ENCODE measurements at places on chromosomes 16 and 17. TPM values are rescaled to one million over a fixed set of nuclear protein-coding genes. Genes with fewer than 3 reads are reported as not detected.

The ZP2 gene
- not detected for total RNA-seq

DNA sequence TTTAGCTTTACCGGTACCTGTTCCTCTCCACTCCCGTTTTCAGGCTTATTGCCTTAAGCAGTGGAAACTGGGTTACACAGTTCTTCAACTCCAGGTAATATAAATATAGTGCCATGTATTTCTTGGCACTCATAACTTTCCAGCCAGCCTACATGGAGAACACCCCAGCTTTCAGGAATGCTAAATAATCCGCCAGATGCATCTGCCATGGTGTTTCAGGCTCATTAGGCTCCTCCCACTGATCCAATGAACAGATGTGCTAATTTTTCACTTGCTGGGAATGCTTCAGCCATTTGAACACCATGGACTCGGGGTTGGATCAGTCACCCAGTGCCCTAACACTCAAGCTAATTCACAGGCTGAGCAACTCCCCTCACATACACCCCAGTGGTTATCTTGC, 4.6 kb downstream of the ANKFN1 start:
- H3K36me3 ChIP-seq = no peaks in the 10 kb centered on the region
- no peaks in the 10 kb centered on the region for H3K4me1 ChIP-seq
- no peak overlapping the region for H3K4me3 ChIP-seq
- no peak for DNase-seq
- no peaks in the 10 kb centered on the region for H3K27me3 ChIP-seq

The USP6 gene
- 0.19 TPM for total RNA-seq

DNA sequence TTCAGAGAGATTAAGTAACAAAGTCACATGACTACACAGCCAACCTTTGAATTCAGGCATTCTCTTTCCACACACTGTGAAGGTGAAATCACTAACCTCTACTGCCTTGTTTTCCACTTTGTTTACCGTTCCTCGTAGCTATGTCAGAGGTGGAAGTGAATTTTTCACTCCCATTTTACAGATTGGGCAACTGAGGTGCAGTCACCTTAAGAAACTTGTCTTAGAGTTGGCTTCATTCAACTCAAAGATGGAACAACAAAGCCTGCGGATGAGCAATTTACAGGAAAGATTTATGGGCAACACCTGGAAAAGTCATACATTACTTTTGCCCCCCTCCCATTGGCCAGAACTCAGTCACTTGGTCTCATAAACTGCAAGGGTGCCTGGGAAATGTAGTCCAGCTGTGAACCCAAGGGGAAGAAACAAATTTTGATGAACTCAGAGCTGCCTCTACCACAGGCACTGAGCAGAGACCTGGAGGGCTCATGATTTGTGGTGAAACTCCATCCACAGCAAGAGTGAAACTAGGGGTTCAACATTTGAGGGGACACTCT, 784.6 kb upstream of the EEF2KMT start:
- H3K27me3 ChIP-seq = no peaks in the 10 kb centered on the region
- DNase-seq = no peak
- no peaks in the 10 kb centered on the region for H3K4me1 ChIP-seq
- H3K27ac ChIP-seq = no peak overlapping the region

DNA sequence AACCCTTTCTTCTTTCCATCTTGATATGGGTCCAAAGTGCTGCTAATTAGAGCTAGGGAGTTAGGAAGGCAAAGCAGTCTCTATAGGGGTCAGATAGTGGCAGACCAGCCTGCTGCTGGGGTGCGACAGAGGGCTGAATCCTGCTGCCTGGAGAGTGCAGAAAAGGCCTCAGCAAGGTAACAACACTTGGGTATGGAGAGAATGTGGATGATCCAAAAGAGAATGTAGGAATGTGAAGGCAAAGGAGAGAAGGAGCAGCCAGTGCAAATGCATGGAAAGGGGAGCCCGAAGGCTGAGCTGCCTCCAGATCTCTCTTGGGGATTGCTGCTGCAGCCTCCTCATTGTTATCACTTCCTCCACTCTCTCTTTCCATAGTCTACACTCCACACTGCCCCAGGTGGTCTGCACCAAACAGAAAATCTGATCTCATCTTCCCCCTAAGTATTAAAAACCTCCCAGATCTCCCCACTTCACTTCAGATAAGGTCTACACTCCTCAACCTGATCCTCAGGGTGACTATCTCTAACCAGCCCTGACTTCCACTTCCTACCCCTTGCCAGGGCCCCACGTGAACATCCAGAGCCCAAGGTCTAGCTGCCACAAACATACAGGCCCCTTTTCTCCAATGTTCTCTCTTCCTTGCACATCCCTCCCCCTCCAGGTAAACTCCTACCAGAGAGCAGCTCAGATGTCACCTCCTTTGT, 28.8 kb downstream of the TOM1L2 start:
- no peaks in the 10 kb centered on the region for H3K36me3 ChIP-seq
- H3K27me3 ChIP-seq = no peaks in the 10 kb centered on the region
- DNase-seq = no peak

DNA sequence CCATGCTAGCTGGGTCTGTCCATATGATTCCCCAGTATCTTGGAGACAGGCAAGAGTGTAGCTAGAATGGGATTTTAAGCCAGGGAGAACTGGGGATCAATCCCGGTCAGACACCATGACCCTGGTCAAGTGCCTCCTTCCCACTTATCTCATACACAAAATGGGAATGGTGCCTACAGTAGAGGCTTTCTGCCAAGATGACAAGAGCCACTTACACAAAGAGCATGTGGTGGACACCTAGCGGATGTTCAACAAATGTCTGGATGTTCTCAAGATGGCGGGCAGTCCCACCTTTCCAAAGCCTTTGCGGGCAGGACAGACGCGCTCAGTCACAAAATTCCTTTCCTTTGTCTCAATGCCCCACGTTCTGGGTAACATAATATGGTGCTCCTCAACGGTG, 57.3 kb downstream of the MAF start:
- no peak overlapping the region for H3K27ac ChIP-seq
- DNase-seq = no peak
- H3K4me3 ChIP-seq = no peak overlapping the region
- no peaks in the 10 kb centered on the region for H3K4me1 ChIP-seq

DNA sequence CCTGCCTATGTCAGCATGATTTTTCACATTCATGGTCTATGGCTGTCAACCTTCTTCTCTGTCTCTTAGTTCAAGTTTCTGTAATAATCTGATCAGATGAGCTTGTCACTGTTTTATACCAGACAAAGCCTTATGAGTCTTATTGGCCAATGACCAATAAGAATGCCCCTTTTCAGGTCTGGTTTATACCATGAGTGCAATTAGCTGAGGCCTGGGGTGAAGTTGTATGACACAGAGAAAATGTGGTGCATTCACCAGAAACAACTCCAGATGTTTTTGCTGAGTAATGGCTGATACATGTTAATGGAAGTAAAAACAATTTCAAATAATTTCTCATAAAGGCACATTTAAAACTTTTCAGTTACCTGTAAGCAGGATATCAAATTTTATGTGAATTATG, 218.6 kb upstream of the CDH8 start:
- DNase-seq = no peak
- H3K4me1 ChIP-seq = no peaks in the 10 kb centered on the region
- no peaks in the 10 kb centered on the region for H3K27me3 ChIP-seq
- no peaks in the 10 kb centered on the region for H3K36me3 ChIP-seq

The ZSCAN10 gene
- total RNA-seq = not detected

GRCh38 chr17:64275016-64275415, 12.0 kb upstream of the TEX2 start:
- no peaks in the 10 kb centered on the region for H3K27me3 ChIP-seq
- no peak for DNase-seq
- H3K4me3 ChIP-seq = no peak overlapping the region
- no peaks in the 10 kb centered on the region for H3K4me1 ChIP-seq
- H3K36me3 ChIP-seq = no peaks in the 10 kb centered on the region
- no peak overlapping the region for H3K27ac ChIP-seq

GRCh38 chr17:36506249-36506826, 19.9 kb downstream of the ZNHIT3 start:
- H3K27ac ChIP-seq = no peak overlapping the region
- no peaks in the 10 kb centered on the region for H3K27me3 ChIP-seq
- H3K36me3 ChIP-seq = peaks cover 19% of the 10 kb centered on the region
- no peaks in the 10 kb centered on the region for H3K4me1 ChIP-seq

GRCh38 chr17:38320482-38320881, 23.3 kb downstream of the GPR179 start:
- peaks cover 4% of the 10 kb centered on the region for H3K36me3 ChIP-seq
- no peaks in the 10 kb centered on the region for H3K27me3 ChIP-seq
- DNase-seq = no peak
- no peak overlapping the region for H3K4me3 ChIP-seq
- H3K4me1 ChIP-seq = no peaks in the 10 kb centered on the region
- H3K27ac ChIP-seq = no peak overlapping the region

DNA sequence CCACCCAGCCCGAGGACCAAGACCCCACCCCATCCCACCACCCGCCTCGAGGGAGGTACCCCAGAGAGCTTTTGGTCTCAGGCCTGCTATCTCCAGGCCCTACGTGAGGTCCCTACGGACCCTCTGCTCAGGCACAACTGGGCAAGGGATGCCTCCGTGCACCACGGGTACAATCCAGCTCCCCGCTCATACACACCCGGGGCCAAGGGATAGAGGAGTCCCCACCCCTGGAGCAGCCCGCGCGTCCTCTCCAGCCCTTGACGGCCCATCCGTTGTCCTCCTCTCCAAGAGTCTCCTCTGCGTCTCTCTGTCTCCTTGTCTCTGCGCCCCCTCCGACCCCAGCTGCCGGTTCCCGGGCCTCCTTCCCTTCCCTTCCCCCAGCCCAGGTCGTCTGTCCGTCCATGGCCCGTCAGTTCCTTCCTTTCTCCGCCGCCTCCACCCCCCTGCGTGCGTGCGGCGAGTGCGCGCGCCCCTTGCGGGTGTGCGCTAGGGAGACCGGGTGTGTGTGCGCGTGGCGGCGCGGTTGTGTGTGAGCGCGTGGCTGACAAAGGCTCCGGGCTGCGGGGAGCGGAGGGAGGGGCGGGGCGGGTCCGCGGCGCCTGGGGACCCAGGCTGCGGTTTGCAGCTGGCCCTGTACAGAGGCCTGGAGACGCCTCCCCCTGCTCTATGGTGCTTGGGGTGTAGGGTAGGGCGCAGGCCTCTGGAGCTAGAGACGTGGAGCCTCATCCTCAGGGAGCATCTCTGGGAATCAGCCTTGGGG, 930 bp downstream of the SPNS2 start:
- H3K36me3 ChIP-seq = no peaks in the 10 kb centered on the region
- DNase-seq = no peak
- peak overlapping the region; percentile 73 for H3K4me3 ChIP-seq
- peak overlapping the region; percentile 41 for H3K27ac ChIP-seq

GRCh38 chr17:2926019-2926650, 129.9 kb downstream of the RAP1GAP2 start:
- H3K27me3 ChIP-seq = no peaks in the 10 kb centered on the region
- H3K27ac ChIP-seq = no peak overlapping the region
- no peaks in the 10 kb centered on the region for H3K4me1 ChIP-seq

GRCh38 chr16:53882310-53882709, 178.4 kb downstream of the FTO start:
- no peaks in the 10 kb centered on the region for H3K4me1 ChIP-seq
- H3K27me3 ChIP-seq = no peaks in the 10 kb centered on the region
- no peak overlapping the region for H3K27ac ChIP-seq
- no peak for DNase-seq
- H3K36me3 ChIP-seq = peaks cover 5% of the 10 kb centered on the region
- no peak overlapping the region for H3K4me3 ChIP-seq

DNA sequence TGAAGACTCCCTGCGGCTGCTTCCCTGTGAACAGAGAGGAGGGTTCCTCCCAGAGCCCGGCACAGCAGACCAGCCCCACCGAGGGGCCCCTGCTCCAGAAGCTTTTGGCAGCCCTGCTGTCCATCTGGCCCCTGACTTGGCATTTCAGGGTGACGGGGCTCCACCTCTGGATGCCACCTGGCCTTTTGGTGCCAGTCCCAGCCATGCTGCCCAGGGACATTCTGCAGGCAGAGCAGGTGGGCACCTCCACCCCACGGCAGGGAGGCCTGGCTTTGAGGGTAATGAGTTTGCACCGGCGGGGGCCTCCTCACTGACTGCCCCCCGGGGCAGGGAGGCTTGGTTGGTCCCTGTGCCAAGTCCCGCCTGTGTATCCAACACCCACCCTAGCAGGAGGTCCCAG, 20.3 kb upstream of the ZFPM1 start:
- DNase-seq = no peak
- no peaks in the 10 kb centered on the region for H3K27me3 ChIP-seq
- no peak overlapping the region for H3K4me3 ChIP-seq
- no peaks in the 10 kb centered on the region for H3K36me3 ChIP-seq
- H3K27ac ChIP-seq = no peak overlapping the region

DNA sequence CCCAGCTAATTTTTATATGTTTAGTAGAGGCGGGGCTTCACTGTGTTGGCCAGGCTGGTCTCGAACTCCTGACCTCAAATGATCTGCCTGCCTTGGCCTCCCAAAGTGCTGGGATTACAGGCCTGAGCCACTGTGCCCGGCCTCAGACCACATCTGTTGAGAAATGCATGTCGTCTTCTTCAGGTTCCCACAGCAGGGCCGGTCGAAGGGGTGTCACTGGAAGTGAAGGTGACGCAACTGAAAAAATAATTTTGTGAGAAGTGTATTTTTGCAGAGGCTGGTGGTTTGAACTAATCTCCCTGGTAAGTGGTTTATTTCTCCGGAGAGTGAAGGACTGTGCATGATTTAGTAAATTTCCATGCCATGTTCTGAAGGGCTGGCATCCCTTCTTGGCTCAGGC, 33.4 kb upstream of the IL34 start:
- no peaks in the 10 kb centered on the region for H3K36me3 ChIP-seq
- no peak overlapping the region for H3K27ac ChIP-seq
- no peak overlapping the region for H3K4me3 ChIP-seq
- no peak for DNase-seq

- no peak overlapping the region for H3K27ac ChIP-seq
- DNase-seq = peak; percentile 63
- H3K4me3 ChIP-seq = no peak overlapping the region
- H3K27me3 ChIP-seq = no peaks in the 10 kb centered on the region
- no peaks in the 10 kb centered on the region for H3K36me3 ChIP-seq
Measured at GRCh38 chr17:56699186-56699894, 105.8 kb downstream of the NOG start.

DNA sequence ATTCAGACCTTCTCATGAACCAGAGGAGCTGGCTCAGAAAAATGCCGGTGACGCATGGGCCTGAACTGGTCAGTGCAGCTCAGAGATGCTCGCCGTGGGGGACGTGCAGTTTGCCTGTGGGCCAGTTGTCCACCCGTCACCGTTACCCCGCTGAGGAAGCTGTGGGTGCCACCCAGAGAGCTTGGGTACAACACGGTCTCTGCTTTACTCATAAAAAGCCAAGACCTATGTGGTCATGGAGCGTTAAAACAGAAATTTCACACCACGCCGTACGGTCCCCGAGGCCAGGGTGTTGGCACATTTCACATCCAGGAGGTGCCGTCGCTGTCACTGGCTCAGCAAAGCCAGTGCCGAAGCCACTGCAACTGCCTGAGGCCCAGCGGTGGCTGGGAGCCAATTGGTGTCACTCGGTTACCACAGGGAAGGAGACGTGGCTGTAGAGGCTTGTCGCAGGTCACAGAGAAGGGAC, 120.9 kb downstream of the METRNL start:
- DNase-seq = peak; percentile 36
- no peak overlapping the region for H3K4me3 ChIP-seq

GRCh38 chr17:32520737-32521404, 34.1 kb downstream of the CDK5R1 start:
- H3K4me3 ChIP-seq = no peak overlapping the region
- no peak overlapping the region for H3K27ac ChIP-seq
- H3K36me3 ChIP-seq = no peaks in the 10 kb centered on the region
- H3K27me3 ChIP-seq = no peaks in the 10 kb centered on the region
- no peak for DNase-seq
- H3K4me1 ChIP-seq = no peaks in the 10 kb centered on the region

The CCL1 gene
- total RNA-seq = not detected

All from kidney (tissue), 22 donors.